Smooth muscle cell of the brain vasculature (primary cell): ENCODE measurements at places on chromosomes 2 and 18.

DNA sequence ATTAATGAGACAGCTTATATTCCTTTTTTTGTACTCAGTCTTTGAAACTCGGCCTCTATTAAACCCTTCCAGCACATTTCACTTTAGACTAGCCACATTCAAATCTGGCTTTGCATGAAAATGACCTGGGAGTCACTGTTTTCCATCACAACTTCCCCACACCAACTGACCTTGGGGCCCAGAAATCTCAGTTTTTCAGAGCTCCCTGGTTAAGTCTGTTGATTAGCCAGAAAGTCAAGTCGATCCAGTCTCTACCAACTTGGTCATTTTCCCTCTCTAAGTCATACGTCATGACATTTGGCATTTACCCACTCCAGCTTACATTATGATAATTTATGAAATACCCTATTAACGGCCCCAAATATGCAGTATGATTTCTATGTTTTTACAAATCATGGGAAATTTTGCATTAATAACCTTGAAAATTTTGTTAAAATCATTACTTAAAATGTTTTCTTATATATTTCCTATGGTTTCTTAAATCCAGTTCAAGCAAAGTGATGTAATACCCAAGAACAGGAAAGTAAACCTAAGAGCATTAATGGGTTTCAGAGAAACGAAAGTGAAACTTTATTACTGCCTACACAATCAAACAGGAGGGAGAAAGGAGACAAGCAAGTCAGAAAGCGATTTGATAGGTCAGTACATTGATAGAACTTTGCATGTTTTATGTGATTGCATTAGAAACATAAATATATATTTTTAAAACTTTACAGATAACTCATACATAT lies 77.1 kb downstream of the SPATS2L start:
- no peak for DNase-seq

DNA sequence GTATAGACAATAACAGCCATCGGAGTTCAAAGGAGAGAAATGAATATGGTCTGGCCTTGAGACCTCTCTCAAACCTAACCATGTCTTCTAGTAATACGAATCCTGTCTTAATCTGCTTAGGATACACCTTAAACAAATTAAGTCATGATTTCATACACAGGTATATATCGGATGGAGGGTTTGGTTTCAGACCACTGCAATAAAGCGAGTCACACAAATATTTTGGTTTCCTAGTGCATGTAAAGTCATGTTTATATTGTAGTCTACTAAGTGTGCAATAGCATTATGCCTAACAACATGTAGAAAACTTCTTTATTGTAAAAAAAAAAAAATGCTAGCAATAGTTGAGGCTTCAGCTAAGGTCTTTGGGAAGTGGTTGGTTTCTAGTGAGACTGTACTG lies 73.8 kb downstream of the EML6 start:
- DNase-seq, result no peak

- peak; percentile 41 for DNase-seq
Measured at GRCh38 chr2:174699993-174700766, 64.1 kb downstream of the CHRNA1 start.

GRCh38 chr2:192025637-192026036 lies 169.1 kb downstream of the TMEFF2 start:
- no peak for DNase-seq

- DNase-seq, result no peak
Measured at GRCh38 chr2:18980786-18981430, 377.5 kb downstream of the OSR1 start.

GRCh38 chr2:27638709-27639108 lies 9.9 kb downstream of the GPN1 start:
- DNase-seq, result no peak

DNA sequence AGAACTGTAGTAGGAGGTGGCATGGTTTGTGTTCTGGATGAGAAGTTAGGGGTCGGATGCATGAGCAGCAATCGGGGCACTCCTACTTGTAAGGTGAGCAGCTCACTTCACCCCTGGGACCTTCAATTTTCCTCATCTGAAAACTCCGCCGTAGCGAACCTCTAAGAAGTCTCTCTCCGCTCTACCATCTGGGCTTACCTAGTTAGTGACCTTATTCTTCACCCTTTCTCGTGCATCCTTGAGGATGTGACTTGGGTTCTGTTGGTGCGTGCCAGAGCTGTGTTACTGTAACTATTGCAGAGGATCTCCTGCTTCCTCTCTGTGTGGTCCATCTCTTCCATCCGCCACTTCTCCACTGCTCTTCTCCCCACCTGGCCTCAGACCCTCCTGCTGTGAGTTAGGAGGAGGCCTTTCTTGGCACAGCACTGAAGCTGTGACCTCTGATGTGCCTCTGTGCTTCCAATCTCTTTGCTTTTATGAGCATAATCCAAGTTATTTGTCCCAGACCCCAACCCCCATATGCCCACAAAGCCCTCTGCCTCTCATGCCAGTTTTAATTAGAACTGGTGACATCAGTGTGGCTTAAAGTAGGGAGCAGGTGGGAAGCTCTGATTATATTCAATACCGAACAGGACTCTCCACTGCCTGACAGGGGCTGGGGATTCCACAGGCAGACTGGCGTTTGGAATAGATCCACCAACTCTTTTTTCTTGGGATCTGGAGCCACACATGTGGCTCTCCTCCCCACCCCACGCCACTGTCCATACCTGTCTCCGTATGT lies 178.4 kb downstream of the BCL2 start:
- no peak for DNase-seq

DNA sequence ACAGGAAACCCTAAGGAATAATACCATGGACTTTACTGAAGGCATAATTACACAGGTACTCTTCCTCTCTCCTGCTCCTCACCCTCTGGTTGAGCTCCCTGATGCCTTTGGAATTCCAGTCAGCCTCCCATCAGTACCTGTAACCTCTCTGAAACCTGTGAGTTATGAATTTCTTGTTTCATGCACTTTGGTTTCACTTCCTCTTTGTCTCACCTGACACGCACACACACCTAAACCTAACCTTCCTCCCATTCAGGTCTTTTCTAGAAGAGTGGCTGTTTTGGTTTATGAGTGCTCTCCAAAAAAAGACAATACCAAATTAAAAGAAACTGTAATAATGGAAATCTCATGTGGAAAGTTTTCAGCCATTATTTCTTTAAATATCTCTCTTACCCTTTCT lies 451.3 kb upstream of the VWC2L start:
- no peak for DNase-seq

DNA sequence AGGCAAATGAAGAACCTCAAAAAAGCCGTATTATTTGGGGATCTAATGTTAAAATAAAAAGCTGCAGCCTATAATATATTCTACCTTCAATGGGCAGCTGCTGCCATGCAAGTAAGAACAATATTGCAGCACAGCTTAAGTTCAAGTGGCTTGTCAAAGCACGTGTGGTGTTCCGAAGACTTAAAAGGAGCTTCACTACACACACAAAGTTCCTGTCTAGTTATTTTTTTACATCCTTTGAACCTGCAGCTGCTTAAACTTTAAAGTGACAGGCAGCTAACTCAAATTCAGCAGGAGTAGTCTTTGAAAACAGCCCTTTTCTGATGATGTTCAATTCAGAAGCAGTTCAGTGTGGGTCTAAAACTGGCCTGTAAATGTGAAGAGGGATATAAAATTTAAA lies 85.8 kb upstream of the XIRP2 start:
- DNase-seq, result no peak

- peak; percentile 89 for DNase-seq
Measured at GRCh38 chr2:10935953-10936942, 24.5 kb downstream of the KCNF1 start.

DNA sequence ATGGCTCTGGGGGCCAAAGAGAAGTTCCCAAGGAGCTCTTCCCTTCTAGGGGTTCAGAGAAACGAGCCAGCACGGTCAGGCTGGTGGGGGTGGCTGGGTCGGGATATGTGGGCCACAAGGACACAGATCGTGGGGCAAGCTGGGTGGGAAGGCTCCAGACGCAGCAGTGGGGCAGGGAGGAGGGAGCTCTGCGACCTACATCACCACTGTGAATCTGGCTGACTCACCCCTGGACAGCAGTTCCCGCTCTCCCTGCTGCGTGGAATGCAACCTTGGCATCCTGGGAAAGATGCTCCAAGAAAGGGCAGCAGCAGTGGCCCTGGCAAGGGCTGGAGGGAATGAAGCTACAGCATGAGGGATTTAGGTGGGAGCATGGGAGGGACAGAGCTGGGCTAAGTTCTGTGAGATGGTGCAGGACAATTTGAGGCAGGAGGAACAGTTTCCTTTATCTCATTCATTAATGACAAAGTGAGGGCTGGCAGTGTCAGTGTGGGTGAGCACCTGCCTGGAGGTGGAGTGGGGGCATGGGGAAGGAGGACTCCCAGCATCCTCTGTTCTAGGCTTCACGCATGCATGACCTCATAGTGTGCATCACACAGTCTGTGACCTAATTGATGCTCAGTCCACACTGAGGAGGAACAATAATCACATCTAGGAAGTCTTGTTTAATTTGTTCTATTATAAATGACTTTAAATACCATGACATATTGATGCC lies 25.0 kb downstream of the CELF4 start:
- no peak for DNase-seq

- no peak for DNase-seq
Measured at GRCh38 chr2:65647249-65647842, 214.9 kb upstream of the SPRED2 start.

DNA sequence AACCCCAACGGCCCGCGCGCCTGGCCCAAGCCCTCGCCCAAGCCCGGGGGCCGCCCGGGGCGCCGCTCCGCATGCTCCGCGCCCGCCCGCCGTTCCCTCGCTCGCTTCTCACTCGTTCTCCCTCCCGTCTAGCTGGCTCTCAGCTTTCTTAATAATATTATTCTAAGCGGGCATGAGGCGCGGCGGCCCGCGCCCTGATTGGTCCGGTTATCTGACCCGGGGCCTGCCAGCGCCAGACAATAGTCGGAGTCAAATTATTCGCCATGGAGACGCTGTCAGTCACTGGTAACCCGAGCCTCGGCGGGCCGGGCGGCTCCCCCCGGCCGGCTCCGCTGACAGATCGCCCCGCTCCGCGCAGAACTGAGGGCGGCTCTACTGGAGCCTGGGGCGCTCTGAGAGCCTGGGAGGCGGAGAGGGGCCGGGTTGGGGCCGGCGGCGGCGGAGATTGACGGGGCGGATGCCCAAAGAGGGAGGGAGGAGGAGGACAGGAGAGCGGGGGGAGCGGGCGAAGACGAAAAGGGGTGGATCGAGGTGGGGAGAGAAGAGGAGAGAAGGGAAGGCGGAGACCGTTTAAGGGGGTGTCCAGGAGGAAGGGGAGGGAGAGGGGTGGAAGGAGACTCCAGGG lies at the start of gene SIX2:
Gene SIX2, minus strand, starts transcription at position 150 of the 625 bp plus-strand sequence. CDS start 342 bp downstream, outside the sequence.
- DNase-seq, result peak; percentile 98

GRCh38 chr18:77071711-77072292 lies 60.8 kb downstream of the MBP start:
- peak; percentile 84 for DNase-seq
